Activated T-helper 1 cell treated with anti-CD3 and anti-CD28 coated beads, Interleukin-2, amount 50 U/mL, for 16 hours (primary cell): ENCODE measurements at places on chromosomes 1 and 21.

- DNase-seq: no peak
These were observed 2.8 kb downstream of the FOXD2 start for GRCh38 chr1:47440599-47441081.

DNA sequence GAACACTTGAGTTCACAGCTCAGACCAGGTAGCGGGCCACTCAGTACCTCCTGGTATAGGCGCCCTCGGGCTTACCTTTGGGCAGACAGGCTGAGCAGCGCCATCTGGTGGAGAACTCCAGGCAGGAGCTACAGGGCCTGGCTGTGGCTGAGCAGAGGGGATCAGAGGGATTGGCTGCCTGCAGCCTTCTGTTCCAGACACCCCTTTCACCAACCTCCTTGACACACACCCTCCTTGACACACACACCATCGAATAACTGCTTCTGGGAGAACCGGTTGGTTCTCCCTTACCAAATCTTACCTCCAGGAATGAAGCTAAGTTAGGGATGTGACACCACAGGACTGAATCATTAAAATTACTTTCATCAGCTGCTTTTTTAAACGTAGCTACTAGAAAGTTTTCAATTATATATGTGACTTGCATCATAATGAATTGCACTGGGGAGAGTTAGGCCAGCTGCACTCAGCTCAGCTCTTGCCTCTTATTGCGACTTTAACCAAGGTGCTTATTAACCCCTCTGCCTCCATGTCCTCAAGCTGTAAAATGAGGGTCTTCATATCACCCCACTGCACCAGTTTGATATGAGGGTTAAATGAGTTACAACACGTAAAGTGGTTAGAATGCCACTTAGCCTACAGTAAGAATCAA is 6.6 kb downstream of the LIN28A start:
- DNase-seq: peak; percentile 76

GRCh38 chr1:247336390-247336789 is 4.7 kb upstream of the ZNF496 start:
- DNase-seq: no peak

GRCh38 chr1:160756849-160757201 is 17.8 kb downstream of the SLAMF7 start:
- DNase-seq: no peak

- DNase-seq: no peak
These were observed 12.2 kb downstream of the FH start for GRCh38 chr1:241507189-241507863.

- DNase-seq: no peak
These were observed at the start of gene YOD1 for GRCh38 chr1:207051191-207051943. Gene YOD1 (minus strand): TSS chr1:207051208. CDS start chr1:207051030, 178 bp downstream.

DNA sequence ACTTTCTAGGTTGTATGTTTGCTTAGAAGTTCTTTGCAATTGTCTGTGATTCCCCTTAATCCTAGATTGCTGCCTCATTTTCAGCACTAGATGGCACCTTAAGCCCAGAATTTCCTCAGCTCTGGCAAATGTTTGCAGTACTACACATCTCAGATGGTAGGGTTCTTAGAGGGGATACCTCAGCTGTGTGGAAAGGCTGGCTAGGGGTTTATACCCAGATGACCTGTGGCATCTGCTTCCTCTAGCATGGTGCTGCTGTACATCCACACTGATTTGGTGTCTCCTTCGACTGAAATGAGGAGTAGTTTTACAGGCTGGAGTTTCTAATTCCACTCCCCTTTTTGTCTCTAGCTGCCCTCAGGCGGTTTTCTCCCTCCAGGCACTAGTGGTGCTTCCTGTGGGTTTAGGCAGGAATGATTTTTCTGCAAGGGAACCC is 23.5 kb downstream of the ASB17 start:
- no peak for DNase-seq

DNA sequence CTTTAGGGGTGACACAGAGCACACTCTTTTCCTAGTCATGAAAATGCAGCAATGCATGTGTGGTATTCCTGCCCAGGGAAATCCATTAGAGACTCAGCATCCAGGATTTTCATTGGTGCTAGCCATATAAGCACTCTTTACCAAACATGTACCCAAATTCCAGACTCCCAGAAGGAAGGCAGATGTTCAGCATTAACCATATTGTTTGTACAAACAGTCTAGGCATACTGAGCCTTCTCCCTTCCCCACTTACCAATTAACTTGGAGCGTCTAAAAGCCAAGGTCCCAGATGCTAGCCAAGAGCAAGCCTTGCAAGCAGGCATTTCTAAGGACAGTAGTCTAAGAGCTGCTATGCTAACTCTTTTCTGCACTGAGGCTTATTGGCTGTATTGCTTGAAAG is 27.9 kb downstream of the ZBED6 start:
- DNase-seq: no peak

DNA sequence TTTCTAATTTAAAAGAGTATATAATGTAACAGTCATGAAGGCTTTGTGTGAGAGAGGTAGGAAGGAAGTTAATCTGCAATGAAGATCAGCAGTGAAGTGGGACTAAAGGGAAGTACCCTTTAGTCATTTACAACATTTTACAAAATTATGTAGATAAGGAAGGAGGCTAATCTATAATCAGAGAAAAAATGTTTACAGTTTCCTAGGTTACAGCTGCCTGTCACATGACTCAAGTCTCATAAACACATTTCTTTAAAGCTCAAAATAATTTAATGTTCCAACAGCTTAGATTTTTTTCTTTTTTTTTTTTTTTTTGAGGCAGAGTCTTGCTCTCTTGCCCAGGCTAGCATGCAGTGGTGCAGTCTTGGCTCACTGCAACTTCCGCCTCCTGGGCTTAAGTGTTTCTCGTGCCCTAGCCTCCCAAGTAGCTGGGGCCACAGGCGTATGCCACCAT is 26.2 kb upstream of the CAP1 start:
- no peak for DNase-seq

DNA sequence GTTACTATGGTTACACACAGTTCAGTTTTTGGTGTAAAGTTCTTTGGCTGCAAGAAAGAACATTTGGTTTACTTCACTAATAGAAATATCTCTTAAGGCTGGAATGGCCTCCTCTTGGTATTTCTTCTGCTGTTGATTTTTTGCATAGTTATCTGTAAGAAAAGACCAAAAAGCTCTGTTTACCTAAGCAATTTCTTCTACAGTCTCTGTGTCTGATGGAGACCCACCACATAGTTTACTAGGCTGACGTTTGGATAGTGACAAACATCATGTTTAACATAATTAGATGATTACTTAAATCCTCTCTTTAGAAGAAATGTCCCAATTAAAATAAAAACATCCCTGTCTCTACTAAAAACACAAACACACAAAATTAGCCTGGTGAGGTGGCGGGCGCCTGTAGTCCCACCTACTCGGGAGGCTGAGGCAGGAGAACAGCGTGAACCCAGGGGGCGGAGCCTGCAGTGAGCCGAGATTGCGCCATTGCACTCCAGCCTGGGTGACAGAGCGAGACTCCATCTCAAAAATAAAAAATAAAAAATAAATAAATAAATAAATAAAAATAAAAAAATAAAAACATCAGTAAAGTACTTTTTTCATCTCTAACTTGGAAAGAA is 7.2 kb downstream of the PIGP start:
- no peak for DNase-seq

DNA sequence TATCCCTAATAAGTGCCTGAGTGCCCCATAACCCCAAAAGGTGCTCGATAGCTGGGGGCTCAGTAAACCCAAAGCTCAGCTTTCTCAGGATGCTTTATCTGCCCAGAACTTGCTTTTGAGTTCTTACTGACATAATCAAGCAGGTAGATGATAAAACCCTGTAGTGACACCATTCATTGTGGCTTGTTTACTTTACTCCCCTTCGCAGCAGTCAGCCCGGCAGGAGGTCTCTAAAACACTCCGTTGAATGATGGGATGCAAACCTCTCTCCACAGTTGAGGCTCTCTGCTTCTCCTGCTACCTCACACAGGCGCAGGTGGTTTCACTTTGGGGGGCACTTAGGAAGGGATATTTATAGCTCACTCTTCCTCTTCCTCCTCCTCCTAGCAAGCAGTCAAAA is 349.4 kb downstream of the HLX start:
- no peak for DNase-seq

DNA sequence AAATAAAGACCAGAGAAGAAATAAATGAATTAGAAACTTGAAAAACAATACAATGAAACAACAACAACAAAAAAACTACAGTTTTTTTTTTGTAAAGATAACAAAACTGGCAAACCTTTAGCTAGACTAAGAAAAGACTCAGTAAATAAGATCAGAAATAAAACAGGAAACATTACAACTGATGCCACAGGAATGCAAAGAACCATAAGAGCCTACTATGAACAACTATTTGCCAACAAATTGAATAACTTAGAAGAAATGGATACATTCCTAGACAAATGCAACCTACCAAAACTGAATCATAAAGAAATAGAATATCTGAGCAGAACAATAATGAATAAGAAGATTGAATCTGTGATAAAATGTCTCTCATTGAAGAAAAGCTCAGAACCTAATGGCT is 742.0 kb downstream of the ADGRL2 start:
- no peak for DNase-seq

GRCh38 chr1:172815740-172816139 is 156.8 kb downstream of the FASLG start:
- no peak for DNase-seq

- DNase-seq: no peak
These were observed 128.2 kb downstream of the CACHD1 start for GRCh38 chr1:64598100-64598571.

GRCh38 chr1:245213066-245213831 is 58.5 kb downstream of the KIF26B start:
- DNase-seq: no peak

DNA sequence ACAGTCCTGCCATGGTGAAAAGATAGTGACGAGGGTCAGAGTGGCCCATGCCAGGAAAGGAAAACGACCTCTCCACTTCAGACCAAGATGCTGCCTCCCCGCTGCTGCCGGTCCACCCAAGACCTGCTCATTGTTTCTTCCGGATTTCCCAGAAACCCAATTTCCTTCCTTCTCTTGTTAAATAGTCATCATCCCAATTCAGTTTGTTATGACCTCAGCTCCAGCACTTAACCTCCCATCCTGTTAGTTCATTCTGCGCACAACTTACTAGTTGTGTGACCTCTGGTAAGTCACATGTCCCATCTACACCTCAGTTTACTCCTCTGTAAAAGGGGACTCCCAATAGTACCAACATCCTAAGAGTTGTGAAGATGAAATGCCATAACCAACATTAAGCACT is 29.9 kb upstream of the PPP1R15B start:
- DNase-seq: no peak

DNA sequence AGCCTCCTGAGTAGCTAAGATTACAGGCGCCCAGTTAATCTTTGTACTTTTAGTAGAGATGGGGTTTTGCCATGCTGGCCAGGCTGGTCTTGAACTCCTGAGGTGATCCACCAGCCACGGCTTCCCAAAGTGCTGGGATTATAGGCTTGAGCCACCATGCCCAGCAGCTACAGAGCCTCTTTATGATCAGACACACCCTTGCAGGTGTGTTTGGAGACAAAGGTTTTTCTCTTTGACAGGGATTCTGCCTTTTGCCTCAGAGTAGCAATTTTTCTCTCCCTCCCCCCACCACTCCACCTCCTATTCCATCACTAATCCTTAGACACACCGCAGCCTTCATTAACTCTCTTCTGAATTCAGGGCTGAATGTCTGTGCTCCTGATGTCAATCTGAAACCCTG is 152.2 kb upstream of the NFIA start:
- DNase-seq: no peak

DNA sequence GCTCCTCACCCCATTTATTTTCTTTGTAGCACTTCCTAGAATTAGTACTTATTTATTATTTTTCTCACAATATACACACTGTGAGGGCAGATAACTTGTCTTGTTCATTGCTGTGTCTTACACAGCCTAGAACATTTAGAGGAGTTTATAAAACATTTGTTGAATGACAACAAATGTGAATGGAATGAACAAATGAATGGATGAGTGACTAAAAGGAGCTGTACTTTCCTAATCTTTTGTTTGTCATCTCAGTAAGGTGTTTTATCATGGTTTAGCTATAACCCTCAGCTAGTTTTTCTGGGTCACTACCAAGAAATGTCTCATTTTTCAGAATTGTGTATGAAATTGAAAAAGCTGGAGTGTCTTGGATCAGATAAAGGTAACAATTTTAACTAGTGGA is 239.3 kb upstream of the KCNK2 start:
- DNase-seq: no peak

DNA sequence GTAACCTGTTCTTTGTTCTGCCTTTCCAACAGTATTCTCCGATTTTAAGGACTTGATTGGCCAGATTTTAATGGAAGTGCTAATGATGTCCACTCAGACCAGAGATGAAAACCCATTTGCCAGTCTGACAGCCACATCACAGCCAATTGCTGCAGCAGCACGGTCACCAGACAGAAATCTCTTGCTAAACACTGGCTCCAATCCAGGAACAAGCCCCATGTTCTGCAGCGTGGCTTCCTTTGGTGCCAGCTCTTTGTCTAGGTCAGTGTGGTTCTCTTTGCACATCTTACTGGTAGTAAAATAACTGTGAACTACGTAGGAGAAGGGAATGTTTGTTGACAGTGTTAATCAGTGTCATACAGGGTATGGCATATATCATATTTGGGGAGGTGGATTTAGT is 72.7 kb downstream of the UBE4B start:
- no peak for DNase-seq

DNA sequence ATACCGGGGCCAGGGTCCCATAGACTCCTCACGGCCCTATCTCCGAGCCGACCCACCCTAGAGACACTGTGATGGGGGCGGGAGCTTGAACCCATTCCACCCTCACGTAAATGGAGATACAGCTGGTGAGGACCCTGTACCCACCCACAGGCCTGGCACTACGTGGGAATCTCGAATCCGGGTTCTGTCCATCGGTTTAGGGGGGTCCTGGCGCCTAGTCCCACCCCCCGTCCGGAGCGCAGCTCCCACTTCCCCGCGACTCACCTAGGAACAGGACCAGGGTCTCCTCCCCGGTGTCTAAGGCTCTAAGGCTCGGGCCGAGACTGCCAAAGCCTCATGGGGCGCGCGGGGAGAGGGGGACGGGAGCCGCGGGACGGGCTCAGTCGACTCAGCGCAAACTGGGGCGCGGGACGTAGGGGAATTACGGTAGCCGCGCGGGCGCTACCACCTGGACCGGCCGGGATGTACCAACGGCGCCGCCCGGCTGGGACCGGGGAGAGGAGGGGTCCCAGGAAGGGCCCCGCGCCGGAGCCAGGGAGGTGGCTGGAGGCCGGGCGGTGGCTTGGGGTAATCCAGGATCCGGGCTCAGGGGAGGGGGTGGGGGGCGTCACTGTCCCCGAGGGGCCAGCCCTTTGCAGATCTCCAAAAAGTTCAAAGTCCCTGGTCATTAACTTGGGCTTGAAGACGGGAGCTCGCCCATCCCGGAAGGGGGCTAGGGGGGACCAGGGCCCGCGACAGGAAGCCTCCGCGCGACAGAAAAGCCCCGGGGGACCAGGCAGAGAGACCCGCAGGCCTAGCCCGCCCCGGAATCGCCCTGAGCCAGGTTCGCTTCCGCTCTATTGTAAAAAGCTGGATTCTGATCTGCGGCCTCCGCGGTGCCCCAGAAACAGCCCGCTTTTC is 1.0 kb downstream of the PLEKHG5 start:
- peak; percentile 22 for DNase-seq
